ENCODE measurements at places on chromosomes 4 and X. TPM values are rescaled to one million over a fixed set of nuclear protein-coding genes. Genes with fewer than 3 reads are reported as not detected.

DNA sequence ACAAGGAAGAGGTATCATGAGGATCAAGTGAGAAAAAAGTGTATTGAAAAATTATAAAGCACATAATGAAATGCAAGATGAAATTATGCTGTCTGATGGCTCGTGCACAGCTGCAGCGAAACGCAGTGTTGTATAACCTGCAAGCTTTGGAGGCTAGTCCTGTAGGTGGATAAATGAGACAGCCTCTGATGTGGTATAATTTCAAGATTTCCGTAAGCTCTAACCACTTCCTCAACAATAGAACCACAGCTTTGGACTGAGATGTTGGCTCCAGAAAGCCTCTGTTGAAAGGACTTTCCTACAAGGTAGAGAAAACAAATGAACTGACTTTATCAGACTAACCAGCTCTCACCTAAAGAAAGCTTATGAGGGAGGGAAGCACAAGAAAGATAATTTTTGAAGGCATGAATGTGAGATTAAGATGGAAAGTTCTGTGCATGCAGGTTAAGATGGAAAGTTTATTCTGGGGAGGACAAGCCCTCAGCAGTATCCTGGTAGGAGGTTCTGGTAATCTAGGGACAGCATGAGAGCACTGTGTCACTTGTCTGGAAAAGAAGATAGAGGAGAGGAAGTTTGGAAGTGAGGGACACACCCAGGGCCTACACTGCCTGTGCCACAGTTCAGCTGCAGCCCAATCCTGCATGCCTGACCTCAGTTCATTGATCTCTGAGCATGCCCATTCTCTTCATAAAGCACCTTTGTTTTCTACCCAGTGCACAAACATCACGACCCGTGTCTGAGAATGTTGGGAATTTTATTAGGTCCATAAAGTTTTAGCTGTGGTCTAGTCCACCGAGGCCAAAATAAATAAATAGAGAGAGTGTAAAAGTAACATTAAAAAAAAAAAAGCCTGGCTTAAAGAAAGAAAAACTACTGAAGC is 161.5 kb upstream of the SFRP2 start:
- H3K27ac ChIP-seq: no peak overlapping the region
- H3K36me3 ChIP-seq: no peaks in the 10 kb centered on the region
- H3K4me1 ChIP-seq: no peaks in the 10 kb centered on the region

GRCh38 chrX:65630771-65631170 is 36.7 kb upstream of the MSN start:
- H3K27me3 ChIP-seq: no peaks in the 10 kb centered on the region
- peaks cover 13% of the 10 kb centered on the region for H3K4me1 ChIP-seq
- H3K27ac ChIP-seq: no peak overlapping the region
- DNase-seq: no peak
- H3K36me3 ChIP-seq: no peaks in the 10 kb centered on the region

DNA sequence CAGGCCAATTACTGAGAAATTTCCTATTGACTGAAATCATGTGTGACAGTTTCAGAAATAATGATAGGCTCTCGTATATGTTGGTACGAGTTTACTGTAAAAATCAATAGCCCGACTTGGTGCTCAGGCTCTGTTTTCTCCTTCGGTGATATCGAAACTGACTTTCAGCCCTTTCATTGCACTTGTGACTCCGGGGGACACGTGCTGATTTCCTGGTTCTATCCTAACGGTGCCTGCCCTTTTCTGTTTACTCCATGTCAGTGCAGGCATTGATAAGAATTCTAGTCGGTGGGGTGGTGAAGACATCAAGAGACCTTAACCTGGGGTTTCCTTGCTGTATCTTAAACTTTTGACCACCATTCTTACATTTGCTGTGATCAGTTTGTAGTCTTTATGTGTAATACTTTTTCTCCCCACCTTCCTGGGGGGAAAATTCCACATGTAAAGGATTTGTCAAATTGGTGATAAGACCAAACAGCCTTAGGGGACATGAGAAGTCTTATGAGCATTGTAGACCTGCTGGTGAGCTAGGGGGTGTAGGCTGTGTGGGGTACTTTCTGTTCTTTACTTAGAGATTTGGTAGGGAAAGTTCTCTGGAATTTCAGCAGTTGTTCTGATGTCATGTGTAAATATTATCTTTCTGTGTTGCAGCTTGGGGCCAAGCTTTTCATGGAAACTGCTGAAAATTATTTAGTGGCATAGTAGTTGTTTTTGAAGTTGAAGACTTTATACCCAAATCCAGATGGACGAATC is 52.7 kb downstream of the TMEM131L start:
- H3K36me3 ChIP-seq: no peaks in the 10 kb centered on the region
- peak overlapping the region; percentile 29 for H3K27ac ChIP-seq
- DNase-seq: no peak
- H3K4me1 ChIP-seq: peaks cover 29% of the 10 kb centered on the region
- H3K4me3 ChIP-seq: peak overlapping the region; percentile 44

- H3K27ac ChIP-seq: no peak overlapping the region
- no peaks in the 10 kb centered on the region for H3K36me3 ChIP-seq
- no peaks in the 10 kb centered on the region for H3K4me1 ChIP-seq
- no peak for DNase-seq
- no peaks in the 10 kb centered on the region for H3K27me3 ChIP-seq
Observed at GRCh38 chrX:100072336-100072735, 337.7 kb downstream of the PCDH19 start.

DNA sequence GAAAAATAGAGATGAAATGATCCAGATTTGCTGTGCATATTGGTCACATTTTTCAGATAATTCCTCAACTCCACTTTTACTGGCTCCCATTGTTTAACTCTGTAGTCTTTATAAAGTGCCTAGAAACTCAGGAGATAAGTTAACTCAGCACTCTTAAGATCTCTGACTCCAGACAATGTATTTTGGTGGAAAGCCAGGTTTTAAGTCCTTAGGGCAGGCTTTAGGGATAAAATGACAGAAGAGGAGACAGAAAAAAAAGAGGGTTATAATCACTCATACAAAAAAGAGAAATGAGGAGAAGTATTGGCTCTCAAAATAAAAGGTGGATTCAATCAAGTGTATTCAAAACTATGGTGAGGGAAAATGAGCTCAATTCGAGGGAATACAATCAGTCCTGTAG is 674.8 kb upstream of the INTU start:
- no peaks in the 10 kb centered on the region for H3K36me3 ChIP-seq
- no peak overlapping the region for H3K4me3 ChIP-seq
- no peaks in the 10 kb centered on the region for H3K4me1 ChIP-seq
- H3K27ac ChIP-seq: no peak overlapping the region
- no peaks in the 10 kb centered on the region for H3K27me3 ChIP-seq
- DNase-seq: no peak

- H3K27me3 ChIP-seq: no peaks in the 10 kb centered on the region
- H3K4me1 ChIP-seq: peaks cover 12% of the 10 kb centered on the region
- peak; percentile 21 for DNase-seq
Observed at GRCh38 chrX:118726887-118727685, at the start of gene IL13RA1. IL13RA1 (plus strand) TSS chrX:118727606; CDS start chrX:118727639, 33 bp downstream.

GRCh38 chr4:166458756-166459155 is 585.7 kb downstream of the TLL1 start:
- H3K4me1 ChIP-seq: no peaks in the 10 kb centered on the region
- no peak overlapping the region for H3K27ac ChIP-seq
- H3K27me3 ChIP-seq: no peaks in the 10 kb centered on the region

GRCh38 chrX:12292996-12293765 is 154.9 kb downstream of the FRMPD4 start:
- no peaks in the 10 kb centered on the region for H3K4me1 ChIP-seq
- no peak for DNase-seq
- H3K36me3 ChIP-seq: no peaks in the 10 kb centered on the region
- H3K27me3 ChIP-seq: no peaks in the 10 kb centered on the region
- no peak overlapping the region for H3K4me3 ChIP-seq
- H3K27ac ChIP-seq: no peak overlapping the region

DNA sequence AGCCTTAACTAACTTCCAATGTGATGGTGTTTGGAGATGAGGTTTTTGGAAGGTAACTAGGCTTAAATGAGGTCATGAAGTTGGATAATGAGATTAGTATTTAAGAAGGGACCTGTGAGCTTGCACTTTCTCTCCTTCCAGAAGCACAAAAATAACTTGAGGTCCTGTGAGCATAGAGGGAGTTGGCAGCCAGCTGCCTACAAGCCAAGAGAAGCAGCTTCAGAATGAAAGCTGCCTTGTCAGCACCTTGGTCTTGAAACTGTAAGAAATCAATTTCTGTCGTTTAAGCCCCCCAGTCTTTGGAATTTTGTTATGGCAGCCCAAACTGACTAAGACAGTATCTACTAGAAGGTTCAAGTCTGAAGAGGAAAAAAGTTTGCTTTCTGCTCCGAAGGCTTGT is 280.2 kb upstream of the GALNTL6 start:
- no peak overlapping the region for H3K27ac ChIP-seq
- no peaks in the 10 kb centered on the region for H3K36me3 ChIP-seq
- H3K27me3 ChIP-seq: no peaks in the 10 kb centered on the region
- peak overlapping the region; percentile 43 for H3K4me3 ChIP-seq
- no peak for DNase-seq

DNA sequence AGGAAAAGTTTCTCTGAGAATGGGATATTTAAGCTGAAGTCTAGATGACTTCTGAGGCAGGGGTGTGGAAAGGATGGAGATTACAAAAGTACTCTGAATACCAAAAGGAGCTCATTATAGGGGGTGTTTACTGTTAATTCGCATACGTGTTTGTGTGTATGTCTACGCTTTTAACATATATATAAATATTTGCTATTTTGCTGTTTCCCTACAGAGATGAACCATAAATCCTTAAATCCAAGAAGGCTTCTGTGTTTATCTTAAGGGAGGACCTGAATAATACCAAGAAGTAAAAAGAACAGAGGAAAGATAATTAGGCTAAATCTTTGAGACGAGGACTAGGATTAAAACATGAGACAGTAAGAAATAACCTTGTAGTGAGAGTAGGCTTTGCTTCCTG is 166.0 kb downstream of the ARAP2 start:
- no peak overlapping the region for H3K4me3 ChIP-seq
- H3K27ac ChIP-seq: no peak overlapping the region
- H3K36me3 ChIP-seq: no peaks in the 10 kb centered on the region
- H3K4me1 ChIP-seq: no peaks in the 10 kb centered on the region
- no peaks in the 10 kb centered on the region for H3K27me3 ChIP-seq

GRCh38 chrX:110401135-110401534 is 42.5 kb downstream of the RTL9 start:
- no peaks in the 10 kb centered on the region for H3K4me1 ChIP-seq
- H3K4me3 ChIP-seq: no peak overlapping the region
- no peak for DNase-seq
- no peaks in the 10 kb centered on the region for H3K27me3 ChIP-seq
- H3K27ac ChIP-seq: no peak overlapping the region

DNA sequence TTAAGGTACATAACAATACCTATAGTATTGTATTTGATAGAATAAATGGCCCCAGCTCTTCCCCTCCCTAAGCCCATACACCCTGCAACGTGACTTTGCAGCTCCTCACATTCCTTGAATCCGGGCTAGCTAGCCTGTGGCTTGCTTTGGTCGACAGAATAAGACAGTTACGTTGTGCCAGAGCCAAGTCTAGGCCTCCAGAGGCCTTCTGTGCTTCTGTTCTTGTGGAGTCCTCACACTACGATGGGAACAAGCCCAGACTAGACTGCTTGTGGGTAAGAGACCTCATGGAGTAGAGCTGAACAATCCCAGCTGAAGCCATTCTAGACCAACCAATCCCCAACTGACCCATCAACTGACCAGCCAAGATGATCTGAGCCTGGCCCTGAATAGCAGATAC is 102.4 kb upstream of the PLAC1 start:
- no peaks in the 10 kb centered on the region for H3K36me3 ChIP-seq
- H3K4me1 ChIP-seq: no peaks in the 10 kb centered on the region
- H3K27ac ChIP-seq: no peak overlapping the region
- no peaks in the 10 kb centered on the region for H3K27me3 ChIP-seq

GRCh38 chr4:25015012-25015411 is 15.7 kb downstream of the LGI2 start:
- peaks cover 3% of the 10 kb centered on the region for H3K4me1 ChIP-seq
- no peaks in the 10 kb centered on the region for H3K27me3 ChIP-seq
- no peaks in the 10 kb centered on the region for H3K36me3 ChIP-seq
- DNase-seq: no peak
- H3K4me3 ChIP-seq: no peak overlapping the region
- no peak overlapping the region for H3K27ac ChIP-seq

- no peaks in the 10 kb centered on the region for H3K4me1 ChIP-seq
- peaks cover 23% of the 10 kb centered on the region for H3K36me3 ChIP-seq
- H3K27ac ChIP-seq: no peak overlapping the region
- H3K27me3 ChIP-seq: no peaks in the 10 kb centered on the region
- H3K4me3 ChIP-seq: no peak overlapping the region
Observed at GRCh38 chr4:88264336-88264735, 20.0 kb downstream of the PPM1K start.

GRCh38 chr4:22369901-22370562 is 145.8 kb downstream of the ADGRA3 start:
- no peaks in the 10 kb centered on the region for H3K4me1 ChIP-seq
- no peaks in the 10 kb centered on the region for H3K27me3 ChIP-seq
- H3K36me3 ChIP-seq: no peaks in the 10 kb centered on the region
- H3K27ac ChIP-seq: no peak overlapping the region
- DNase-seq: no peak
- H3K4me3 ChIP-seq: no peak overlapping the region

- DNase-seq: no peak
- H3K4me1 ChIP-seq: no peaks in the 10 kb centered on the region
- H3K36me3 ChIP-seq: no peaks in the 10 kb centered on the region
- no peak overlapping the region for H3K4me3 ChIP-seq
Observed at GRCh38 chr4:86500527-86500926, 93.6 kb upstream of the PTPN13 start.

DNA sequence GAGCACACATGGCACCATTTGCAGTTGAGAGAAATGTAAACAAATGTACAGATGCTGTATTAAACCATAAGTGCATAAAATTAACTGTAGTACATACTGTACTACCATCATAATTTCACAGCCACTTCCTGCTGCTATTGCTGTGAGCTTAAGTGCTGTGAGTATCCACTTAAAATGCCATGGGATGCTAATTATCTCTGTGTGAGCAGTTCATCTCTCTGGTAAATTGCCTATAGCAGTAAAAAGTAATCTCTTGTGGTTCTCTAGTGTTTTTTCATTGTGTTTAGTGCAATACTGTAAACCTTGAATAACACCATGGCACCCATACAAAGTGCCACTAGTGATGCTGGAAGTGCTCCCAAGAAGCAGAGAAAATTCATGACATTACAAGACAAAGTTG is 9.9 kb upstream of the SCOC start:
- DNase-seq: no peak
- H3K4me3 ChIP-seq: no peak overlapping the region
- no peaks in the 10 kb centered on the region for H3K36me3 ChIP-seq
- no peaks in the 10 kb centered on the region for H3K4me1 ChIP-seq
- no peaks in the 10 kb centered on the region for H3K27me3 ChIP-seq

GRCh38 chr4:183038436-183038835 is 60.6 kb upstream of the WWC2 start:
- H3K4me1 ChIP-seq: no peaks in the 10 kb centered on the region
- H3K36me3 ChIP-seq: no peaks in the 10 kb centered on the region
- no peaks in the 10 kb centered on the region for H3K27me3 ChIP-seq
- DNase-seq: no peak
- H3K27ac ChIP-seq: no peak overlapping the region
- H3K4me3 ChIP-seq: no peak overlapping the region

- no peak overlapping the region for H3K27ac ChIP-seq
- peaks cover 8% of the 10 kb centered on the region for H3K4me1 ChIP-seq
- no peaks in the 10 kb centered on the region for H3K36me3 ChIP-seq
- no peaks in the 10 kb centered on the region for H3K27me3 ChIP-seq
Observed at GRCh38 chr4:126742885-126743284, 889.9 kb upstream of the INTU start.

Gene GPR34
- total RNA-seq: 28.0 TPM

Gene TMPRSS11A
- not detected for total RNA-seq

Gene CPXCR1
- total RNA-seq: not detected

Gene DDX53
- total RNA-seq: not detected

Gene POU4F2
- total RNA-seq: not detected

Gene TNMD
- total RNA-seq: not detected

Measured in thoracic aorta (tissue), 2 donors.